ENCODE measurements at places on chromosomes 7 and 10. TPM values are rescaled to one million over a fixed set of nuclear protein-coding genes. Genes with fewer than 3 reads are reported as not detected.
A peak's percentile ranks its signal among the peaks of the same experiment; 100 is the strongest.

DNA sequence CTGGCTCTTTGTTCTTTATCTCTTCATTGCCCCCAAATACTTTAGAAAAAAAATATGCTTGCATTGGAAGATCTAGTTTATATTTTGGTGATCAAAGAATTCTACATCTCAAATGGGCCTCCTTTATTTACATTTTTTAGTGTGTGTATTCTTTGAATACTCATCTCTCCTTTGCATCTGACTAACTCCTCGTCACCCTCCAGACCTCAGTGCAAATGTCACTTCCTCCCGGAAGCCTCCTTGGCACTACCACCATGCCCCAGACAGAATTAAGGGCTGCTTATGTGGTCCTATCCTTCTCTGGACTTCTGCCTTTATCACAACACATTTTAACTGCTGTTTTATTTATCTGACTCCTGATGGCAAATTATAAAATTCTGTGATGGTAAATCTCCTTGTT is 52.0 kb upstream of the PPP1R3C start:
- no peak for DNase-seq

GRCh38 chr7:159008417-159008816 is 136.2 kb downstream of the VIPR2 start:
- DNase-seq: no peak

Gene MACROH2A2
- polyA plus RNA-seq: 77.3 TPM

Gene CRPPA
- polyA plus RNA-seq: 3.6 TPM

DNA sequence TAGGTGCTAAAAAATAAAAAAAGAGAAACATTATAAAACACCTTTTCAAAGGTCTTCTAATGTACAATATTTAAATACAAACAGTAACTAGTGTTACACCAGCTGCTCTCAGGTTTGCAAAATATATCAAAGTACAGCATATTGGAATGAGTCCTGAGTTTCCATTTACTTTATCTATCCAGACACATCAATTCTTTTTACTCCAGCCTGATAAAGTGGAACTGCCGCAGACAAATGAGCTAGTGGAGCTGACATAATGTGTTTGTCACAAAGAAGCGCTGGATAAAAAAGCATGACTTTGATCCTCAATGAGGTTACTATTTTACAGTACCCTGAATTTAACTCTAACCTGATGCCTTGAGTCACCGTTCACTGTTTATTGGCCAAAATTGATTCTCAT is 1243.1 kb downstream of the GATA3 start:
- DNase-seq: no peak

Gene ACBD7
- polyA plus RNA-seq: 6.6 TPM

DNA sequence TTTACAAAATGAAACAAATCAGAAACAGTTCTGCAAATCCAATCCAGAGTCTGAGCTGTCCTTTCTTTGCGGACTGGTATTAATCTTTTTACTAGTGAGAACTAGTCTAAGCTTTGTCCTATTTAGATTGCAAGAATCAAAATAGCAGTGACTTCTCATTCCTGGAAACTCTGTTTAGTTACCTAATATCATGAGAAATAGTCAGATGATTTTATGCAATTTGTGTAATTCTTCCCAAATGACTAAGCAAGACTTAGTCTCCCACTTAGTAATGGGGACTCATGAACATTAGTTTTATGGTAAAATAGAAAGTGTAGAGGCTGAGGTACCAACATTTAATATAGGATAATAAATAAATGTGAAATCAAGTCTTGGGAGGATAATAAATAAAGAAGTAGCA is 341.3 kb downstream of the DNAJB9 start:
- no peak for DNase-seq

DNA sequence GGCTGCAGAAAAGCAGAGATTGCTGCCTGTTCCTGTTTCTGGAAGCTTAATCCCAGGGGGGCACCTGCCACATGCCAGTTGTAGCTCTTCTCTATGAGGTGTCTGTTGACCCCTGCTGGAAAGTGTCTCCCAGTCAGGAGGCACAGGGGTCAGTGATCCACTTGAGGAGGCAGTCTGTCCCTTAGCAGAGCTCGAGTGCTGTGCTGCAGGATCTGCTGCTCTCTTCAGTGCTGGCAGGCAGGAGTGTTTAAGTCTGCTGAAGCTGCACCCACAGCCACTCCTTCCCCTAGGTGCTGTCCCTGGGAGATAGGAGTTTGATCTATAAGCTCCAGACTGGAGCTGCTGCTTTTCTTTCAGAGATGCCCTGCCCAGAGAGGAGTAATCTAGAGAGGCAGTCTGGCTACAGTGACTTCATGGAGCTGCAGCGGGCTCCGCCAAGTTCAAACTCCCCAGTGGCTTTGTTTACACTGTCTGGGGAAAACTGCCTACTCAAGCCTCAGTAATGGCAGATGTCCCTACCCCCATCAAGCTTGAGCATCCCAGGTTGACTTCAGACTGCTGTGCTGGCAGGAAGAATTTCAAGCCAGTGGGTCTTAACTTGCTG is 57.6 kb upstream of the CROT start:
- no peak for DNase-seq

GRCh38 chr10:12513775-12514673 is 164.7 kb downstream of the CAMK1D start:
- DNase-seq: no peak

Gene ZNF488
- 4.8 TPM for polyA plus RNA-seq

Gene RAMP3
- 10.7 TPM for polyA plus RNA-seq

DNA sequence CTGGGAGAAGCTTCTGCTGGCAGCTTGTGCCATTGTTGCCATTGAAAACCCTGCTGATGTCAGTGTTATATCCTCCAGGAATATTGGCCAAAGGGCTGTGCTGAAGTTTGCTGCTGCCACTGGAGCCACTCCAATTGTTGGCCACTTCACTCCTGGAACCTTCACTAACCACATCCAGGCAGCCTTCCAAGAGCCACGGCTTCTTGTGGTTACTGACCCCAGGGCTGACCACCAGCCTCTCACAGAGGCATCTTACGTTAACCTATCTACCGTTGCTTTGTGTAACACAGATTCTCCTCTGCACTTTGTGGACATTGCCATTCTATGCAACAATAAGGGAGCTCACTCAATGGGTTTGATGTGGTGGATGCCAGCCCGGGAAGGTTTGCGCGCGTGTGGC is 220.7 kb downstream of the ADK start:
- no peak for DNase-seq

DNA sequence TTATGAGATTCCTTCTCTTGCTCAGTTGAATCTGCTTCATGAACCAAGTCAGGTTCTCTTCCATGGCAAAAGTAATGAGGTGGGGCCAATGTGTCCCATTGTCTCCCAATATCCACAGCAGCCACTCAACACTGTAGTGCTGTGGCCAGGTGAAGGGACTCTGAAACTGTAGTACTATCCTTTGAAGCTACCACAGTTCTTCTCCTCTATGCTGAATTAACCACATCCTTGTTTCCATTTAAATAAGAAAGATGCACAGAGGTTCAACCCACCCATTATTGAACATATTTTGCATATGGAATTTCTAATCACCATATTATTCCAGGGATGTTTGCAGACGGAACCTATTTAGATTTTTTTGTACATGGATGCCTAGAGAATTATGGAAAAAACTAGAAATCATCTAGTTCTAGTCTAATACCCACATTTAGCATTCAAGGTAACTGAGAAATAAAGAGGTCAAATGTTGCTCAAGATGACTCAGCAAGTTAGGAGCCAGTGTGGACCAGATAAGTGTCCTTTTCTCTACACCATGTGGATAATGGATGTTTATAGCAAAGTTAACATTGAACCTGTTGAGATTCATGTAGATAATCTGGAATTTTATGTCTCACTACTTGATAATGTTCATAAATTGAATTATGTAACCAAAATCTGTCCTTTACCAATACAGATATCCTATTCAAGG is 64.5 kb downstream of the LRRTM3 start:
- DNase-seq: no peak

DNA sequence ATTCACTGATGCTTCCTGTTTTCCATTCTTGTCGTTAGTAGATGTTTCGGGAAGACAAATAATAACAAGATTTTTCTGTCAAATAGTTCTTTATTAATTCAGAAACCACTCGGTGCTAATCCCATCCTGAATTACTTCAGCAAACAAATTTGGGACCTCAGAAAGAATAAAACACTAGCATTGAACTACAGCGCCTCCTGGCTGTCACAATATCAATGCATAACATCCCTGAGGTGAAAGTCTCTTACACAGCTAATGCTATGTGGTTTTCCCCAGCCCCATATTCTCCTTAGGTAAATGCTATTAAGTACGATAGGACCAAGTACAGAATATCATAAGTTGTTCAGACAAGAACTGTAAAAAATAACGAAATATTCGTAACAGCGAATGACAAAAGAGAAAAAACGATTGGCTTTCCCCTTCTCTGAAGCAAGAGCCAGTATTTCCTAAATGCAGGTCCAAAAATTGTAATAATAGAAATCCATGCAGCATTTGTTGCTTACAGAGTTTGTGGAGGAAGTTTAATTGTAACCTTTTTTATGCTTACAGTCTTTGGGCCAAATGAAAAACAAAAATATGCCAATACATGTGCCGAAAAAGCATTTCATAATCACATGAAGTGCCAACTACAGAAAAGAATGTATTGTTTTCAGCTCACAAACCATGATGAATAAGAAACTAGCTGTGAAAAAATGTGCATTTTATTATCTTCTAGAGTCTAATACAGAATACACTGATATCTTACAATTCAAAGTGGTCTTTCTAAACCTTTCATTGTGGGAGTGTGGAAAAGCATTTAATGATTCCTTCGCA is 47.3 kb downstream of the MYPN start:
- peak; percentile 67 for DNase-seq

Gene TFR2
- polyA plus RNA-seq: 0.80 TPM

- peak; percentile 87 for DNase-seq
Observed at GRCh38 chr7:76294344-76295024, 8.0 kb upstream of the HSPB1 start.

DNA sequence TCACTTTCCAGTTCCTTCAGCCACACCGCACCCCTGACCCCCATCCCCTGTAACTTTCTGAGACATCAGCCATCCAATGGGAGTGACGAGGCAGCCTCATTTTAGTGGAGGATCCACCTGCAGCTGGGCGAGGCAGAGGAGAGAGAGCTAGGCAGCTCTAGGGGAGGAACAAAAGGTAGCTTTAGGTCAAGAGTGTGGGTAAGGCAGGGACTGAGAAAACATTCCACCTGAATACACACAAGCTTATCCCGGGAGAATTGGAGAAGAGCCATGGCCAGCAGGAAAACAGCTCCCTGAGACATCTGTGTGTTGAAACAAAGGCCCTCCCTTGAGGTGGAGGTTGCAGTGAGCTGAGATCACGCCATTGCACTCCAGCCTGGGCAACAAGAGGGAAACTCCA is 6.7 kb upstream of the KLRG2 start:
- DNase-seq: no peak

DNA sequence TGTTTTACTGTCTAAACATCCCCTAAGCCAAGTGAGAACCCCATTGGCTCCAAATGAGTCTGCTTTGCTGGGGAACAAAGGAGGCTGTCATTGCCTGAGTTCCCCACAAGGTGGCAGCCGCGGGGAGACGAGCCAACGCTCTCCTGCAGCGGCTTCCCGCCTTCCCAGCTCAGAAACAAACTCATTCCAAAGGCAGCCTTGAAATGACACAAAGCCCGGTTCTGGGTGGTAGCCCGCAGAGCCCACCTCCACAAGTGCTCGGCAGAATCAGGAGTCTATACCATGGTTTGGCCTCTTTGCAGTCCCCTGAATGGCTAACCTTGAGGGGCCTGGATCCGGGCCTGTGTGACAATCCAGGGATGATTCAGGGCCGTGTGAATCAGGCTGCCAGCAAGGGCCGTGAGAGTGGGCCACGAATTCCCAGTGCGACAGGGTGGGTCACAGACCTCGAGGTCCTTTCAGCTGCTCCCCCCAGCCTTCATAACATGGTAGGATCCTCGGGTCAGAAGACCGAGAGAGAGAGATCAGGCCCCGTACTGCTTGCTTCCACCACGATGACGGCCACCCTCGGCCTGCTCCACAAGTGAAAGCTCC is 79.7 kb downstream of the DLG5 start:
- peak; percentile 69 for DNase-seq

DNA sequence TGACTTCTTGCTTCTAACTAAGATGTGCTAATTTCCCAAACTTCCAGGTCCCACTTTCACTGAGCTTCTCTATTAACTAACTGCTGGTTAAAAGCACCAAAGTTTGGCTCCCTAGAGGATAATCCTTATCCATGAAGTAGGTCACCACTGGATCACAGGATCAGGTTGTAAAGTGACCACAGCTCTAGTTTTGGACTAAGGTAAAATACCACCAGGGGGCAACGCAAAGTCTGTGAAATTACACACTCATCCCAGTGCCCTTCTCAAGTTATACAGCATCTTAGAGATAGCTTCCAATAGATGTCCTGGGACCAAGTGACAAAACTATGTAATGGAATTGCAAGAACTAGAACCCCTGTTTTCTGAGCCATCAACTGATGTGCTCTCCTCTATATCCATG is 116.4 kb upstream of the ASAH2 start:
- DNase-seq: no peak

Gene COPS6
- polyA plus RNA-seq: 135 TPM

GRCh38 chr10:9965341-9965740 is 1052.3 kb upstream of the CELF2 start:
- no peak for DNase-seq

- DNase-seq: no peak
Observed at GRCh38 chr10:33376976-33377657, 42.6 kb upstream of the NRP1 start.

Gene GPER1
- 6.9 TPM for polyA plus RNA-seq

Gene PIK3AP1
- polyA plus RNA-seq: 4.8 TPM

- no peak for DNase-seq
Observed at GRCh38 chr7:44267178-44267577, 58.2 kb downstream of the CAMK2B start.

DNA sequence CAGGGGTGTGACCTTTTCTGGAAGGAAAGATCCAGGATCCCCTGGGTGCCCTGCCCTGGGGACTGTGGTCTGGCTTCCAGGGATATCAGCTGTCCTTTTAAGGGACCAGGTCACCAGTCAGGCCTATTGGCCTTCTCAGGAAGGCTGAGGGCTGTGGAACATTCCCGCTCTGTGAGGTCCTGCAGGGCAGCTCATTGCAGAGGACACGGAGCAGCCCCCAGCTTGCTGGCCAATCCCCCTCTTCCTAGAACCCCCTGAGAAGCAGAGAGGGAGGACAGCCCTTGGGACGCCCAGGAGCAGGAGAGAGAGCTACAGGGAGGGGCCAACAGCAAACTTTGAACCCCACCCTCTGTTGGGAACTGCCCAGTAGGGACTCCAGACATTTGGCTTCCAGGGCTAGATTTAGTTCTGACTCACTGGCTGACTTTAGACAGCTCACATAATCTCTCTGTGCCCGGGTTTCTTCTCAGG is 67.9 kb upstream of the COL13A1 start:
- DNase-seq: no peak

GRCh38 chr10:45379891-45380540 is 6.0 kb downstream of the ALOX5 start:
- no peak for DNase-seq

Gene SPDYE16
- 7.2 TPM for polyA plus RNA-seq

- no peak for DNase-seq
Observed at GRCh38 chr7:131335639-131336381, 8.1 kb downstream of the MKLN1 start.

- DNase-seq: no peak
Observed at GRCh38 chr10:103605359-103606096, 112.0 kb downstream of the NEURL1 start.

- DNase-seq: no peak
Observed at GRCh38 chr7:16810573-16810972, 5.8 kb upstream of the AGR2 start.

GRCh38 chr7:51606601-51607154 is 290.1 kb upstream of the COBL start:
- no peak for DNase-seq

Gene PDIA4
- polyA plus RNA-seq: 183 TPM

- no peak for DNase-seq
Observed at GRCh38 chr7:126715076-126715475, 537.7 kb downstream of the GRM8 start.
